A549 treated with GW870086 at 1 μM for 4 hours (cell line): ENCODE measurements at places on chromosomes 2 and 18. TPM values are rescaled to one million over a fixed set of nuclear protein-coding genes. Genes with fewer than 3 reads are reported as not detected.

SERPINB7 gene
- 1.4 to 2.8 TPM (median 2.0 TPM) in 5 replicates for total RNA-seq

TEX51 gene
- not detected in 5 replicates for total RNA-seq

LRRC30 gene
- total RNA-seq, result not detected in 5 replicates

SH3BP4 gene
- total RNA-seq, result 36.5 to 41.0 TPM (median 37.9 TPM) in 5 replicates

SH3RF3 gene
- total RNA-seq, result 0.49 to 0.66 TPM (median 0.57 TPM) in 5 replicates

PMS1 gene
- total RNA-seq, result 5.9 to 8.2 TPM (median 7.2 TPM) in 5 replicates

SGPP2 gene
- 0.32 to 0.60 TPM (median 0.45 TPM) in 5 replicates for total RNA-seq

AQP12A gene
- not detected in 5 replicates for total RNA-seq

AMER3 gene
- total RNA-seq, result not detected in 5 replicates

DUSP2 gene
- 0.21 to 0.49 TPM (median 0.38 TPM) in 5 replicates for total RNA-seq

FER1L5 gene
- not detected in 5 replicates for total RNA-seq

ABCG5 gene
- not detected in 5 replicates for total RNA-seq

IL1RL1 gene
- total RNA-seq, result 0.53 to 1.4 TPM (median 0.83 TPM) in 5 replicates

RESP18 gene
- total RNA-seq, result not detected in 5 replicates

FRZB gene
- 0.07 TPM in 3 of 5 replicates, not detected in the others for total RNA-seq

NOP58 gene
- total RNA-seq, result 116 to 132 TPM (median 121 TPM) in 5 replicates

OTX1 gene
- 1.8 to 4.3 TPM (median 3.8 TPM) in 5 replicates for total RNA-seq

PDCD1 gene
- total RNA-seq, result not detected in 5 replicates

TACR1 gene
- 0.06 to 0.23 TPM (median 0.07 TPM) in 3 of 5 replicates, not detected in the others for total RNA-seq

RFX8 gene
- not detected in 5 replicates for total RNA-seq

POTEC gene
- total RNA-seq, result not detected in 5 replicates

PLB1 gene
- 0.99 to 1.8 TPM (median 1.6 TPM) in 5 replicates for total RNA-seq

MAPRE3 gene
- 9.9 to 14.1 TPM (median 11.9 TPM) in 5 replicates for total RNA-seq

IL18RAP gene
- total RNA-seq, result 0.09 TPM in 1 of 5 replicates, not detected in the others

SCN7A gene
- not detected in 5 replicates for total RNA-seq

CD8B2 gene
- total RNA-seq, result not detected in 5 replicates

SIGLEC15 gene
- not detected in 5 replicates for total RNA-seq

DSG1 gene
- not detected in 5 replicates for total RNA-seq

BAZ2B gene
- total RNA-seq, result 3.3 to 9.0 TPM (median 8.4 TPM) in 5 replicates

DPP4 gene
- total RNA-seq, result 0.69 to 1.3 TPM (median 0.76 TPM) in 5 replicates

DYNAP gene
- not detected in 5 replicates for total RNA-seq

REEP1 gene
- total RNA-seq, result 0.77 to 1.1 TPM (median 1.1 TPM) in 5 replicates
